Stromal cell of bone marrow (primary cell): ENCODE measurements at places on chromosomes 12 and 14.

DNA sequence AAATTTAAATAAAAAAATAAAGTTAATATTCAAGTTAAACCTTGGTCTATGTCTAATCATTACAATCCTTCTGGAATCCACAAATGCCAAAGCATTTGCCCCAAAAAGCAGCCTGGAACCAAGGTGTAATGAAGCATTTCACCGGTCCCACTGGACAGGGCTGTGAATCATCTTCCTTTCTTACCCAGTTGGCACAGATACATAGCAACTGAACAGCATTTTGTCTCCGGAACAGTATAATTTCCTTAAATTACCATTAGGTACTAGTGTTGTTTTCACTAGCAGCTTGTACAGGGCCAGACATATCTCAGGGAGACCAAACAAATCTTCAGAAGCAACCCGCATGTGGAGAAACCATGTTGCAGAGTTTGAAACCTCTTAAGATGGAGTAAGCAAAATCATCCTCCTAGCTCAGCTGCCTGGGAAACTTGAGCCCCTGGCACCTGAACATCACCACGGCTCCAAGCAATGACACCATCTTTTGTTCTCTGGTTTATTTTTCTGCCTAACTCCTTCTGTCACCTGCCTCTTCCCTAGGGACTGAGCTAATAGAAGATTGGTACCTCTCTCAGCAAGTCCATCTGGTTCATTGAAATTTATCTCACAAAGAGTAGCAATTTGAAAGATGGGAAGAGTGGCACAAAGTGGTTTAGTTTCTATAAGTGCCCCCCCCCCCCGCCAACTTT, 17.9 kb upstream of the MDM1 start:
- DNase-seq: no peak

DNA sequence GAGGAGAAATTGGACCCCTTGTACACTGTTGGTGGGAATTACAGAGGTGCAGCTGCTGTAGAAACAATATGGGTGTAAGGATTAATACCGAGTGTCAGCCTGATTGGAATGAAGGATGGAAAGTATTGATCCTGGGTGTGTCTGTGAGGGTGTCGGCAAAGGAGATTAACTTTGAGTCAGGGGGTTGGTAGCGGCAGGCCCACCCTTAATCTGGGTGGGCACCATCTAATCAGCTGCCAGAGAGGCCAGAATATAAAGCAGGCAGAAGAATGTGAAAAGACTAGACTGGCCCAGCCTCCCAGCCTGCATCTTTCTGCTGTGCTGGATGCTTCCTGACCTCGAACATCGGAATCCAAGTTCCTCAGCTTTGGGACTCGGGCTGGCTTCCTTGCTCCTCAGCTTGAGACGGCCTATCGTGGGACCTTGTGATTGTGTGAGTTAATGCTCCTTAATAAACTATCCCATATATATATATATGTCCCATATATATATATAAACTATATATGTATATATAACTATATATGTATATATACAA, 38.4 kb upstream of the PPP2R5C start:
- DNase-seq: no peak

GRCh38 chr12:101829639-101830366, 956 bp downstream of the GNPTAB start:
- DNase-seq: no peak

- DNase-seq: no peak
Measured at GRCh38 chr12:88544991-88545980, 35.0 kb downstream of the KITLG start.

GRCh38 chr12:131197490-131197889, 243.8 kb downstream of the ADGRD1 start:
- DNase-seq: no peak
